Stimulated activated CD8-positive, alpha-beta memory T cell treated with anti-CD3 and anti-CD28 coated beads, Interleukin-15, amount 100 ng/mL, for 48 hours (primary cell): ENCODE measurements at places on chromosomes 16 and 17.
A peak's percentile ranks its signal among the peaks of the same experiment; 100 is the strongest.

- DNase-seq = no peak
These were observed 540 bp upstream of the RPL38 start for GRCh38 chr17:74202938-74203337.

- no peak for DNase-seq
These were observed 113.7 kb upstream of the DHX40 start for GRCh38 chr17:59451706-59452105.

- no peak for DNase-seq
These were observed 5.1 kb downstream of the MMP25 start for GRCh38 chr16:3051494-3051893.

GRCh38 chr17:16003841-16004240 is 4.2 kb downstream of the TTC19 start:
- no peak for DNase-seq

GRCh38 chr17:9151091-9151490 is 129.8 kb downstream of the NTN1 start:
- DNase-seq = no peak

- no peak for DNase-seq
These were observed 6.6 kb downstream of the VAT1 start for GRCh38 chr17:43015579-43015978.

GRCh38 chr17:55320594-55321426 is 56.0 kb downstream of the HLF start:
- no peak for DNase-seq

GRCh38 chr16:9095656-9096397 is 4.4 kb downstream of the HAPSTR1 start:
- DNase-seq = no peak

- peak; percentile 66 for DNase-seq
These were observed 8.7 kb downstream of the DNAI2 start for GRCh38 chr17:74282587-74283370.
